Activated naive CD8-positive, alpha-beta T cell treated with anti-CD3 and anti-CD28 coated beads, Interleukin-2, amount 50 U/mL, for 16 hours (primary cell): ENCODE measurements at places on chromosomes 12 and 14.

- no peak for DNase-seq
Observed at GRCh38 chr14:52856139-52856538, 64.7 kb upstream of the GNPNAT1 start.

- no peak for DNase-seq
Observed at GRCh38 chr12:115640929-115641328, 636.6 kb downstream of the MED13L start.

- no peak for DNase-seq
Observed at GRCh38 chr12:87661786-87662377, 367.3 kb downstream of the C12orf50 start.

- DNase-seq, result no peak
Observed at GRCh38 chr12:58489394-58489793, 430.9 kb downstream of the LRIG3 start.

DNA sequence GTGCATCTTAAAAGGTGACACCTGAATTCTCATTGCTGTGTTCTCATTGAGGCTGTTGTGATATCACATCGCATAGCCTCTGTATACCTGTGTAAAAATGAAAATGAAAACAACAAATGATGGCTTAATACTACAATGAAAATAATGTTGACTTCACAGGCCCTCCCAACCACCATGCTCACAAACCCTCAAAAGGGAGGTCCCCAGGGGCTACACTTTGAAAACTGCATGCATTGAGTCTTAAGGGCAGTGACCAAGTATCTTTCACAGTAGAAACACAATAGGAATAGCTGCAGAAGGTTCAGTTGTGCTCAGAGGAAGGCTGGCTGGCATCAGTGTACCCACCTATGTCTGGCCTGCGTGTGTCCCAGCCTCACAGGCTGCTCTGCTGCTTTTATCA is 27.6 kb upstream of the KCNK13 start:
- no peak for DNase-seq

GRCh38 chr12:113119980-113120669 is 15.4 kb downstream of the RASAL1 start:
- DNase-seq, result no peak

GRCh38 chr14:104223101-104224041 is 85.0 kb downstream of the KIF26A start:
- no peak for DNase-seq
